Peyer's patch (tissue), 4 donors: ENCODE measurements at places on chromosomes 1 and 21. TPM values are rescaled to one million over a fixed set of nuclear protein-coding genes. Genes with fewer than 3 reads are reported as not detected.

GRCh38 chr1:167643441-167643840, 13.4 kb downstream of the RCSD1 start:
- DNase-seq: no peak

DNA sequence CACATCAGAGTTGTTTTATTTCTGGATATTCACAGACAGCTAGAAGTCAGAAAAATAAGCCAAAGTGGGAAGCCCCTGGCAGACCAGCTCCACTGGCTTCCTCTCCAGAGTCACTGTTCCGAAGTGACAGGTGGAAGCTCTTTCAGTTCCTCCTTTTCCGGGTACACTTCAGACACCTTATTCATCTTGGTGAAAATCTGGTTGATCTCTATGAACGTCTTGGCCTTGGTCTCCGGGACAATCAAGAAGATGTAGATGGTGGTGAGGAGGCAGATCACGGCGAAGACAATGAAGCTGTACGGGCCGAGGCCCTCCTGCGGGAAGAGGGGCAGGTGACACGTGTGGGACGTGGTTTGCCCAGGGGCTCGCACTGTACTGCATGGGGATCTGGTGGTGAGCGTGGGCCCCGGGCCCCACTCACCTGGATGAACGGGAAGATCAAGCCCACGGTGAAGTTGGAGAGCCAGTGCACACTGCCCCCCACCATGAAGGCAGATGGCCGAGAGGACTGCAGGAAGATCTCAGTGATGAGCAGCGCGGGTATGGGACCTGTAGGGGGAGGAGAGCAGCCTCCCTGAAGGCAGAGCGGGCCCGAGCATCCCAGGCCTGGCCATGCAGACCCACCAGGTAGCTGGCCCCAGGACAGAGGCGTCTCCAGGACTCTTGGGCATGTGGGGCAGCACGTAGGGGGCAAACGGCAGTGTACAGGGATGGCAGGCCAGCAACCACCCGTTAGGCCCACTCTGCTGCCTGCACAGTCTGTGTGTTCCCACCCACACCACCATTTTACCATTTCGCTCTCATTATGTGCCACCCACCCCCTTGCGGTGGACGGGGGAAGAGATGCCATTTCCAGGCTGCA, 11.5 kb upstream of the SLC2A7 start:
- no peak for DNase-seq

DNA sequence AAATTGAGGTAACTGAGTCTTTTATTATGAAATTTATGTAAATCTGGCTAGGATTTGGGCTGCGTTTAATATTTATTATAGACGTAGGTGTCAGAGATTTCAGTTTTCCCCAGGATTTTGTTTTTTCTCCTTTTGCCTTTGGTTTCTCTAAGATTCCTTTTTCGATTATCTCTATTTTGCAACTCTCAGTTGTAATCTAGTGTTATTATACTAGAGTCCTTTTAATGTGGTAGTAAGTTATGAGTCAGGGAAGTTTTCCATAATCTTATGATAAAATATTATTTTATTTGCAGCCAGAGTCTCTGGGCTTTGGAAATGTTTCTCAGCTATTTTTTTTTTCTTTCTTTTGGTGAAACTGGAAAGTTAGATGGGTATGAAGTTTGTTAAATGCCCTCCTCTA, 1043.8 kb downstream of the PLA2G4A start:
- DNase-seq: no peak

- no peak for DNase-seq
Measured at GRCh38 chr1:59096501-59096900, 200.4 kb upstream of the FGGY start.

DNA sequence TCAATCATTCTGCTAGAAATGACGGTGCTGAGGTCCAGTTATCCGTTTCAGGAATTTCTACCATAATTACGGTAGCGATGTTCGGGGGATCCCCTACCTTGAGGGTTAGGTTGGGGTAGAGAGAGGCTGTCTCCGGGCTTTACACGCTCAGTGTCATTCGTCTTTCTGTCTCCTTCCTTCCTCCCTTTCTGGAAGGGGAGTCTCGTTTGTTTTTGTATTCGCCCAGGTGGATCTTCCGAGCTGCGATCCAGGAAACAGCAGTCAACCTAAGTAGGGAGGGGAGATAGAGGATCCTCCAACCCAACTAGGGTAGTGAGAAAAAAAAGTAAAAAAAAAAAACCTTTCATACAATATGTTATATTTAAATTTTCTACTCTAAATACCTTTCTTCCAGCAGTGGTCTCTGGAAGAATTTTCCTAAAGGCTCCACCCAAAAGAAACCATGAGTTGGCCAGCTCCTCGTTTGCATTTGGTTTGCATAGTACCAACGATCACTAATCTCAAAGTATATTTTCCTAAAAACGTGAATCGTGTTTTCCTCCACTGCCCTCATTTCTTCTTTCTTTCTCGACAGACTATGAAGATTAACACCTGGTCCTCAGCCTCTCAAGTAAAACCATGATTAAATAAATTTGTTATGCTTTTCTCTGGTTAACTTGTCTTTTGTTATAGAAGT, 611 bp upstream of the PIK3C2B start:
- DNase-seq: no peak

ZYG11A gene
- not detected for total RNA-seq

NBPF4 gene
- 4.0 TPM for total RNA-seq

IL24 gene
- total RNA-seq: not detected

DNA sequence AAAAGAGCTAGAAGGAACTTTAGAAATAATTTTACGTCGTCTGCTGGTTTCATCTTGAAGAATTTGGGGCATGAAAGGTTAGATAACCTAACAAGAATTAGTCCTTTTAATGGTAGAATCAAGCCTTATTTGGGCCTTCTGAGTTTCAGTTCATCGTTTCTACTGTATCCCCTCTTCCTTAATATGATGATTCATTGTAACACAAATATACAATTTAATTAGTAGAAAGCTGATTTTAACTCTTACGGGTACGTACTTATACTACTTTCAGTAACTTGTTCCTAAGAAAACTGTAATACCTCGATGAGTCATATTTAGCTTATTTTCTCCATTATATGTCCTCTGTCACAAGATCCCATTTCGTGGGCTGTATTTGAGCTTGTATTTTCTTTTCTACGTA, 264.7 kb downstream of the RYR2 start:
- no peak for DNase-seq

GRCh38 chr1:14300991-14301703, 297.3 kb upstream of the KAZN start:
- DNase-seq: peak; percentile 51

DNA sequence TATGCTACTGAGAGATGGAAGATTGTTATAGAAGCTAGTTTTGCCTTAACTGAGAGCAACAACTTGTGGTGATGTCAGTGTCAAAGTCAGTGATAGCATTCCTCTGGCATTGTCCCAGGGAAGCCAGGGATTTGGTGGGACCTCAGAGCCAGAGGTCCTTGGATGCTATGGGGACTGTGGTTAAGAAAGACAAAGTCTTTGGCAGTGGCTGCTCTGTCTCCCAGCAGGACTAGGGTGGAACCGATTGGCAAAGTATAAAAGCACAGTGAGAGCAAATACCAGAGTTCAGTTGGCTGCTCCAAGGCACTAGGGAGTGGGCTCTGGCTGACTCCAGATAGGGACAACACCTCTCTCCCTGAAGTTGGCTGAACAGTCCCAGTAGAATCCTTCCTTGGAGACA, 104.8 kb downstream of the GDAP2 start:
- no peak for DNase-seq

- peak; percentile 40 for DNase-seq
Measured at GRCh38 chr21:42160111-42160721, 58.7 kb upstream of the ABCG1 start.

- no peak for DNase-seq
Measured at GRCh38 chr1:108961752-108962486, 1.4 kb downstream of the CLCC1 start.

CYP4X1 gene
- 2.1 TPM for total RNA-seq

DNA sequence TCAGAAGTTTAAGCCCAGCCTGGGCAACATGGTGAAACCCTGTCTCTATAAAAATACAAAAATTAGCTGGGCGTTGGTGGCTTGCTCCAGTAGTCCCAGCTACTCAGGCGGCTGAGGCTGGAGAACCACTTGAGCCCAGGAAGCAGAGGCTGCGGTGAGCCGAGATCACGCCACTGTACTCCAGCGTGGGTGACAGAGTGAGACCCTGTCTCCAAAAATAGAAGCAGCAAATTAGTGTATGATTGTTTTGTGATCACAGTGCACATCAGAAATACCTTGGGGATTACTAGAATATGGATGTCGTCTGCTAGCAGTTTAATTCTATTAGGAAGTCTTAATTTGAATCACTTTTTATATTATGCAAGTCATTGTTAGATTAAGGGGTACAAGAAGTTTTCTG, 59.0 kb downstream of the ZBTB17 start:
- no peak for DNase-seq

RIIAD1 gene
- total RNA-seq: not detected

GRCh38 chr1:39134768-39135333, 69.6 kb upstream of the MACF1 start:
- DNase-seq: no peak

- no peak for DNase-seq
Measured at GRCh38 chr1:115355069-115355468, 17.0 kb upstream of the NGF start.

LAD1 gene
- total RNA-seq: 224 TPM

- no peak for DNase-seq
Measured at GRCh38 chr21:31442339-31442738, 98.3 kb upstream of the TIAM1 start.

- DNase-seq: no peak
Measured at GRCh38 chr1:241464985-241465384, 54.6 kb downstream of the FH start.

IVL gene
- total RNA-seq: not detected

DNA sequence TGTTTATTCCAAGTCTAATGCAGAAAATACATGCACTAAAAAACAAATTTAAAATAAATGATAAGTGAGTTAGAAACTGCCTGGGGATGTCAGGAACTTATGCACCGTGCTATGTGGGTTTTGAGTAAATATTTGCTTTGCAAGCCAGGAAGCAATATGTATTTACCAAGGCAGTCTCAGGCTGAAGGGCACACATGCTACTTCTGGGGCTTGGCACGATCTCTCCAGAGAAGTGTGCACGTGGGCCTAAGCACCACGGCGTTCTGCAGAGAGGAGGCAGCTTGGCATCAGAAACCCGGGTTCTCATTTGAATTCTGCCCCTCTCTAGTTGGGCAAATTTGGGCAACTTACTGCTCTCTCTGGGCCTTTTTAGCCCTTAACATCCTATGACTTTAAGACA, 72.6 kb upstream of the ROR1 start:
- no peak for DNase-seq

DNA sequence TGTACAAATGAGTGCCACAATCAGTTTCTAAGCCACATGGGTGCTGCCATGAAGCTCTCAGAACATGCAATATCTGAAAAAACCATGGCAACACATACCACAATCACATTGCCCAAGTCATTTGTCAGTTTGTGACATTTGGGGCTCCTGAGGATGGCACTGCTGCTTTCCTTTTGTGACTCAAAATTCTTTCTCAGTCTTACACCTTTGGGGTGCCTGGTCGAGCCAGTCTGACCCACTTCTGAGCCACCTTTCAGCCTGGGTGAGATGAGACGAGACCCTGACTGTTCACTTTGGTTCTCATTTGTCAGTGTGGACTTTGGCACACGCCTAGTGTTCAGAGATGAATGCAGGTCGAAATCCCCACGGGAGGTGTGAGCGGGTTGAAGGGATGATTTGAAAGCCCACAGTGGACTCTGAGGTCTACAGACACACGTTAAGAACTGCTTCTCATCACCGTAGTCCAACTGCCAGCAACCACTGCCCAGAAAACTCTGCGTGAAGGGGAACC, 8.0 kb downstream of the BATF3 start:
- DNase-seq: no peak

DNA sequence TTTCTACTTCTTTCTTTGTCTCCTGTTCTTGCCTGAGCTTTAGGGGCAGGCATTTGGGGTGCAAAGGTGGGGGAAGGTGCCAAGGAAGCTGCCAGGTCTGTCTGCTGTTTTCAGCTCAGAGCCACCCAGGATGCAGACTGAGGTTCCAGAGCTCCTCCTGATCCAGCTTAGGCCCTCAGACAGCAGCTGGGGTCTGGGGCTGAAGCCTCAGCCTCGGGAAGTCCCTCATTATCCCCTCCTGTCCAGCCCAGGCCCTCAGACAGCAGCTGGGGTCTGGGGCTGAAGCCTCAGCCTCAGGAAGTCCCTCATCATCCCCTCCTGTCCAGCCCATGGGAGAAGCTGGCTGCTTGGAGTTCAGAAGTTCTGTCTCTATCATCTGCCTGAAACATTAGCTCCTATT, 257.7 kb upstream of the CSF3R start:
- DNase-seq: no peak

AMY1C gene
- not detected for total RNA-seq

GRCh38 chr1:244294599-244295224, 157.0 kb downstream of the ADSS2 start:
- DNase-seq: no peak

SPRR2F gene
- not detected for total RNA-seq

GRCh38 chr1:154433161-154433764, 28.1 kb downstream of the IL6R start:
- DNase-seq: no peak

LIPI gene
- not detected for total RNA-seq

- DNase-seq: no peak
Measured at GRCh38 chr1:197008861-197009260, 31.5 kb downstream of the CFHR5 start.

DNA sequence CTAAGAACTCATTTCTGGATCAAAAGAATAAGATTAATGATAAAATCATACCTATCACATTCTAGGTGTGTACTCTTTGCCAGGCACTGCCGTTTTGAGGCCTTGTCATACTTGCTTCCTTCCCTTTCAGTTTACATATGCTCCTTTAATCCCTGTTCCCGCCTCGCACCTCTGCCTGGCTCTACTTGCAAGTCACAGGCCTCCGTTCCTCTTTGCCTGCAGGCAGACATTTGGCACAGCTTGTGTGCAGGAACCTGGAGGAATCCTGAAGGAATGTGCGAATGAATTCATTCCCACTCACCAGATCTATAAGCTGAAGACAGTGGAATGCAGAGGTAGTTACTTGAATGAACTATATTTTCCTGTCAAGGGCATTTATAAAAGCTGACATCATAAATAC, 13.8 kb downstream of the WLS start:
- no peak for DNase-seq

- DNase-seq: no peak
Measured at GRCh38 chr1:233647636-233648035, 33.7 kb downstream of the KCNK1 start.

KIF17 gene
- 1.7 TPM for total RNA-seq

- no peak for DNase-seq
Measured at GRCh38 chr21:15895142-15896106, 165.6 kb downstream of the USP25 start.

GRCh38 chr1:225652729-225653462, at the start of gene ENAH:
Gene ENAH (minus strand): TSS chr1:225653123. CDS start chr1:225652690, 433 bp downstream.
- DNase-seq: peak; percentile 45
